Pulmonary artery endothelial cell (primary cell): ENCODE measurements at places on chromosomes 2 and 18.

DNA sequence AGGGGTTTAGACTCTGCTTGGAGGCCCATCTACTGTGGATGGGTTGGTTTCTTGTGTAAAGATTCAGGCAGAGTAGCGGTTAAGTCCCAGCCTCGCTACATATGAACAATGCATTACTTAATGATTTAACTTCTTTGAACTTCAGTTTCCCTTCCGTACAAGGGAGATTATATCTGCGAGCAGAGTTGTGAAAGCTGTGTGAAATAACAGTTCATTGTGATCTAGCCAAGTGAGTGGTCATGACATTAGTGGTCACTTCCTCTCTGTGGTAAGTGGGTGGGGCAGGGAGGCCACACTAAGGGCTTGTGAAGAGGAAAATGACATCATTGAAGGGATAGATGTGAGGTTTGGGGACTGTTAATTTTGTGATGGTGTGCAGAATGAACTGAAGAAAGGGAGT is 14.1 kb upstream of the MEX3C start:
- peak; percentile 44 for DNase-seq

DNA sequence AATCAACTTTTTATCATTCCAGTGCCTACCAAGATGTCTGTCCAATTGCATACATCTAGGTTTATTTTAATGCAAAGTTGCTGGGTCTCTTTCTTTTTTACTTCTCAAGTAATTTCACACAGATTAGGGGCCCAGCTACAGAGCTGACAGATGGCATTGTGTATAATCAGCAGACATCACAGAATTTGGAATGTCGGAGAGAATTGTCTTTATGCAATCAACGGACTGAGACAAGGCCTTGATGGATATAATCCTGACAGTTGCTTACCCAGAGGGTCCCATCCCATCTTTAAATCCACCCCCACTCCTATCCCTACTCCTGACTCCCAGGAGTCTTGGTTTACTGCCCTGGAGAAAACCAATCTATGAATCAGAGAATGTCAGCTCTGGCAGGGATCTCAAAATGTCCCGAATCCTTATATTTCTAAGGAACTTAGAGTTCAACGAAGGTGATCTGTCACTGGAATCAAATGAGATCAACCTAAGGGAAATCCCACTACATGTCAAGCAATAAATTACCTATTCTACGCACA is 142.0 kb downstream of the LRATD1 start:
- DNase-seq, result no peak

DNA sequence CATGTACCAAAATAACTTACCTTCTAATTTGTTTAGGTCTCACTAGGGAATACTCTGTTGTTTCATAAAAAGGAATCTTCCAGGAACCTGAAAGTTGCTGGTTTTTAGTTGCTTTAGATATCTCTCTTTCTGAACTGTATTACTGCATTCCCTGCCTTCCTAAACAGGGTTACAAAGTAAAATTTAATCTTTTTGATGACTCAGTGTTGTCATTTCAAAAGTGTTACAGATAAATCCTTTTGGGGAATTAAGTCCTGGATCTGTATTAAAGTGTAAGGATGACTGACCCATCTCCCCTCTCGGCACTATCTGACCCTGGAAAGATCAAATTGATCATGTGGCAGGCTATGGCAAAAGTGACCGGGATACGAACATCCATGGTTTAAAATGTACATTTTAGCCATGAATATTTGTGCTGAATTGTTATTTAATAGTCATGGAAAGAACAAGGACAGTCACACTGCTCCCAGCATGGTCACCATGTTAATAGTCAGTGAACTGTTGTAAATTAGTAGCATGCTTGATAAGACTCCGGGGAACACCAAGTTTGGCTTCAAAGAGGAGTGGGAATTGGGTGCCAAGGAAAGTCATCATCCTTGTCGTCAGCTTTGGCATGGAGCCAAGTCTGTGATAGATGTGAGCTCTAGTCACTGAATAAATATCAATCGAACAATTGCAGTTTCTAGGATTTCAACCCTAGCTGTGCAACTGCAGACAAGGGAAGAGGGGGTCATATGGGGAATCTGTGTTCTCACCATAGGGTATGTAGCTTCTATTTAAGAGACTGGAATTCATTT is 4.2 kb downstream of the PLEKHA3 start:
- DNase-seq, result no peak

DNA sequence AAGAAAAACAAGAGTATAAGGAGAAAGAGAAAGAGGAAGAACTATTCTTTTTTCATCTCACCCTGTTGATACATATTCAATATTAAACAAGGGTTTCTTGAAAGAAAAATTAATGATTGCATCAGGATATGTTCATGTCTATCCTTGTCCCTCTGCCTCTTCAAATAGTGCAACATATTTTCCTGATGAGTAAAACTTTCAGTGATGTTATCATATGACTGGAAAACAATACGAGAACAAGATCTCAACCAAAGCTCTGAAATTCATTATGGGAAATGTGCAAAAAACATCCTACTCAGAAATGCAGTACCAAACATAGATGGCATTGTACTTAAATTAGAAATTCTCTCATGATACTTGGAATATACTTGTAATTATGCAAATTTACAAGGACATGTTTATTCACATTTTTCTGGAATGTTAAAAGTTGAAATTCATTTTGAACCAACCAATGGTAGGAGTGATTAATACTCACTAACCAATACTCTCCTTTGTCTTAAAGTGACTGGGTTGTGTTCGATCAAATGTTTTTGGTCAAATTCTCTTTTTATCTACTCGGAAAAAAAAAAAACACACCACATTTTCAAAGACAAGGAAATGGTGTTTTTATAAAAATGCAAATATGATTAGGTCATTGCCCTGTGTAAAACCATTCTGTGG is 148.9 kb upstream of the GULP1 start:
- DNase-seq, result peak; percentile 0

DNA sequence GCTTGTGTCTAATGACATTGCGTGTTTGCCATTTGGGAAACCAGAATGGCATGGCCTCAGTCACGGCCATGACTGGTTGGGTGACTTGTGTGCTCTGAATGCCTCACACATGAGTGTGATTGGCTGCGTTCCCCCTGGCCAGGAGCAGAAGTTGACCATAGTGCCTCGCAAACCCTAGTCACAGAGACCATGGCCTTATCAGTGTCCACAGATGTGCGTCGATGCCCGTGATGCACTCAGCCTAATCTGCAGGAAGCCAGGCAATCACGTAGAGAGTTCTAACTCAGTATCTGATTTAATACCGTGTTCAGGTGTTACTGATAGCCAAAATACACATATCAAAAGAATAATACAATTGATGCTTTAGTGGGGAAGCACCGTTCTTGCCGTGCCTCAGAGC is 64.0 kb downstream of the BOLA3 start:
- DNase-seq, result no peak

DNA sequence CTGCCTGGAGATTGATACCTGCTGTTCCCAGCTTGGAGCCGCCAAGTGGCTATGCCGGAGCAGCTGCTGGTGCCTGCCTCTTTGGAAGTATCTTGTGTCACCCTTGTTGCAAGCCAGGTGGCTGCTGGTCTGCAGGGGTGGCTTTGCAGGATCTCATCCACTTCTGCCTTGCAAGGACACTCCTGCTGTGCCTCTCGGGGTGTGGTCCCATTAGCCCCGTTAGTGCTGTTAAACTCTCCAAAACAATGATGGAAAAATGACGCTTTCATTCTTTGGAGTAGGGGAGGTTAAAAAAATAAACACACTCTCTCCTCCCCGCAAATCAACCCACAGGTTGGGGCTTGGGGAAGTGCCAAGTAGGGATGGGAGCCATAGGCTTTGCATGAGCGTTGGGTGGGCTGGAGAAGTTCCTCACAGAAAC is 352.8 kb downstream of the RNF144A start:
- no peak for DNase-seq

DNA sequence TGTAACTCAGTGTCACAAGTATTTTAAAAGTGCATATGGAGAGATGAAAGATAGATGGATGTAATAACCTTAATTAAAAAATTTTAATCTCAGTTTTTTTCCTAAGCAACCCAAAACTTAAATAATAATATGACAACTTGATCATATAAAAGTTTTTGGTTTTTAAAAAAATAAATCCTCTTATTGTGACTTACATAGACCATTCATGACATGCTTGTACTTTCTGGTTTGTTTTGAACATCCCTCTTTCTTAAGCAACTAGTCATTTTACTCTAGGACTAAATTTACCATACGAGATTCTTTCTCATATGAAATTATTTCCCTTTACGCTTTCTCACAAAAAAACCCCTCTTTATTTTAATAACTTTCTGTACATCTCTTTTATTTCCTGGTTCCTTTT is 6.5 kb upstream of the PLA2R1 start:
- no peak for DNase-seq

DNA sequence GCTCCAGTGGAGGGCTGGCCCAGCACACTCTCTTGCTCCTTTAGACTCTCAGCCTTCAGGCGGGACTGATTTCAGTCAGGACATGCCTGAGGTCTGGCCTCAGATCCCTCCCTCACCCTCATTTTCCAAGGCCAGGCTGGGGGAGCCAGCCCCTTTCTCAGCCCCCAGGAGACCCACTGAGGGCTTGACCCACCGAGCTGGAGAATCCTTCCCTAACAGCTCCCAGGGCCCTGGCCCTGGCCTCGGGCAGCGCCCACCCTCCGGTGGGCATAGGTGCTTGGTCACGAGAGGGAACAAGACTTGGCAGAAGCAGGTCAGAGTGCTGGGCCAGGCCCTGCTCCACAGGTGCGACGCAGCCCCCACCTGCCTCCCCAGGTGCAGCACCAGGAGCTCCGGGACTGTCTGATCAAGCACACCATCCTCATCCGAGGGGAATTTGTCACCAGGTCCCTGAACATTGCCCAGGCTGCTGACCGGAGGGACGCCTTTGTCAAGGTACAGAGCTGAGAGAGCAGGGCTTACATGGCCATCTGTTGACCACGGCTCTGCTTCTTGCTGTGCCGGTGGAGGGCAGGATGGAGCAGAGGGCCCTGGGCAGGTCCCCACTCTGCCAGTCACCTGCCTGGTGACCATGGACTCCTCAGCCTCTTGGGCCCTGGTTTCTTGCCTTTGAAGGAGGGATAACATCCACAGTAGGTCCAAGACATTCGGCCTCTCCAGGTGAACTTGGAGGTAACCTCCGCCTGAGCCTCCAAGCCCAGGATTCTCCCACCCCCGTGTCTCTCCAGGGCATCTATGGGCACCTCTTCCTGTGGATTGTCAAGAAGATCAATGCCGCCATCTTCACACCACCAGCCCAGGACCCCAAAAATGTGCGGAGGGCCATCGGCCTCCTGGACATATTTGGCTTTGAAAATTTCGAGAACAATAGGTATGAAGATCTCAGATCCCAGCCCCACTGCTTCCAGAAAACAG is 46.3 kb downstream of the MYO7B start:
- no peak for DNase-seq

- no peak for DNase-seq
These were observed 15.3 kb downstream of the UPP2 start for GRCh38 chr2:158116936-158117335.

GRCh38 chr18:35993013-35993412 is 20.5 kb downstream of the RMP24 start:
- no peak for DNase-seq

DNA sequence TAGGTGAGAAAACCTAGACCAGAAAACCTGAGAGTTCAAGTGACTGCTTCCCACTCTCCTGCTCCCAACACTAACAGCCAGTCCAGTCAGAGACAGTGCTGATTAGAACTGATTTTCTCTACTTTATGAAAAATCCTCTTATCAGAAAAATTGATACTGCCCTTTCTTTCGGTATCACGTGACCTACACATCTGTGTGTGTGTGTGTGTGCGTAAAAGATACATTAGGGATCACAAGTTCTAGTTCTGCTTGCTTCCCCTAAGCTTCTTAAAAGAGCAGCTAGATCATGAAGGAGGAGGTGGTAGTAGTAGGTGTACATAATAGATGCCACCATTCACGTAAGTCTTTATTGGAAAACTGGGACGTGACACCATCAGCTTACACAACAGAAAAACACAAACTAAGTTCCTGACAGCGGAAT is 1.5 kb downstream of the ARL5A start:
- DNase-seq, result no peak

GRCh38 chr2:111618226-111618977 is 265.6 kb downstream of the ANAPC1 start:
- DNase-seq, result no peak

- no peak for DNase-seq
These were observed 135.8 kb upstream of the HAAO start for GRCh38 chr2:42928161-42928691.
